Activated CD8-positive, alpha-beta memory T cell treated with anti-CD3 and anti-CD28 coated beads for 4 hours (primary cell): ENCODE measurements at places on chromosomes 5 and 9.

DNA sequence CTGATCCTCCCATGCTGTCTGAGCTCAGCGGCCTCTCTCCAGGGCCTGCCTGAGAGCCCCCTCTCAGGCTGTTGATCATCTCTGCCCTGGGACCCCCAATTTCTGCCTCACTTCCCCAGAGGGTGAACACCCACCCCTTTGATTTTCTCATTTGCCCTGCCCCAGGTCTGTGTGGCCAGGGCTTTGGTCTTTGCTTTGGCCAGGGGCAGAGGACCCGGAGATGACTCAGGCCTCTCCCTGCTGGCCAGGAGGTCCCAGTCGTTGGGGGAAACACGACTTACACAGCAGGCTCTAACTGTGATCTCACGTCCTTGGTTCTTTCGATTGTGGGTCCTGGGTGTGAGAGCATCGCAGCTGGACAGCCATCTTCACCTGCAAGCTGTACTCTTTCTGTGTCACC is 1.1 kb upstream of the ADAMTS2 start:
- DNase-seq, result no peak

GRCh38 chr9:93902051-93902779 is 52.9 kb downstream of the BARX1 start:
- DNase-seq, result no peak

DNA sequence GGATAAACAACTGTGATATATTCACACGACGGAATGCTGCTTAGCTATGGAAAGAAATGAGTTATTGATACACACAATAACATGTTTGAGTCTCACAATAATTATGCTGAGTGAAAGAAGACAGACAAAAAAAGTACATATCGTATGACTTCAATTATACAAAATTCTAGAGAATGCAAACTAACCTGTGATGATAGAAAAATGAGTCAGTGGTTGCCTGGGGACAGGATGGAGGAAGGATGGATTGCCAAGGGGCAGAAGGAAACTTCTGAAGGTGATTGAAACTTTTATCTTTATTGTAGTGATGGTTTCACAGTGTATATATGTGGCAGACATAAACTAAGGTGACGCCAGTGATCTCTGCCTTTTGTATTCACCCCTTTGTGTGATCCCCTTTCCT is 7.5 kb upstream of the CARTPT start:
- no peak for DNase-seq

GRCh38 chr9:27784847-27785713 is 211.8 kb upstream of the C9orf72 start:
- no peak for DNase-seq

DNA sequence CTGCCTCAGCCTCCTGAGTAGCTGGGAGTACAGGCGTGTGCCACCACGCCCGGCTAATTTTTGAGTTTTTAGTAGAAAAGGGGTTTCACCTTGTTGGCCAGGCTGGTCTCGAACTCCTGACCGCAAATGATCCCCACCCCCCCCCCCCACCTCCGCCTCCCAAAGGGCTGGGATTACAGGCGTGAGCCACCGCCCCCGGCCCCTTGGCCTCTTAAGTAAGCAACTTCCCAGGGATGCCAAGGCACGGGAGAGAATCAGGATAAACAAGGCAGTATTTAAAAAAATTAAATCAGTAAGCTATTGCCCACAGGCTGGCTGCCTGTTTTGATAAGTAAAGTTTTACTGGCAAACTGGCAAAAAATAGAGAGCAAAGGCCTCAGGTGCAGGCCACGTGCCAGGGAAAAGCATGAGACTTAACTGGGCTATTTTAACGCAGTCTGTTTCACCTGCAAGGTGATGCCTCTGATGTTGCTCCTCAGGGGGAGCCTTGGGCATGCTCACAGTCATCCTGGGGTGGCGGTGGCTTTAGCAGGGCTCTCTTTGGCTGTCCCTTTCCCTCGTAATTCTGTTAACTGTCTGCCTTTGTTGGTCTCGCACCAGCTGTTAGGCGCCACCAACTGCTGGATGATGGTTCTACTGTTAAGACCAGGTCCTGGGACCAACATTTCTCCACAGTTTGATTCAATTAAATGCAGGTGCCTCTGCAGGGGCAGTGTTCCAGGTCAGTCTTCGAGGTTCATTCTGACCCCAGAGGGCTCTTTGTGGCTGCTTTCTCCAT is 19.4 kb upstream of the RNF130 start:
- no peak for DNase-seq

- DNase-seq, result no peak
Measured at GRCh38 chr9:126490214-126490631, 123.5 kb upstream of the LMX1B start.

- no peak for DNase-seq
Measured at GRCh38 chr9:75812141-75812540, 78.3 kb upstream of the PCSK5 start.

GRCh38 chr9:35813434-35814105 is 1.3 kb downstream of the HINT2 start:
- no peak for DNase-seq
